ENCODE measurements at places on chromosomes 4 and X.

DNA sequence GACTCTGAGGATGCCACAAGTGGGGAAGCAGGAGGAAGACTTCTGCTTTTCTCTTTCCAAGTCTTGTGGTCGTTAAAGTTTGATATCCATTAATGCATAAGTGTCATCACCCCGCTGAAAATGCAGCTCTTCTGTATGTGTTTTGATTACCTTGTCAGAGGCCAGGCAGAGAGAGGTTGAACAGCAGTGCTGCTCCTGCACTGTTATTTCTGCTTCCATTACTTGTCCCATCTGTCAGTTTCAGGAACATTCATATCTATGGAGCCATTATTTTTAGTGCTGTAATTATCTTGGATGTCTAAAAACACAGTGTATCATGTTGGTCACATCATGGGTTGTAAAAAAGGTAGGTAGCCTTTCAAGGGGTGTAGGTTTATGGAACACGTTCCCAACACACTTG lies 62.0 kb upstream of the ESX1 start:
- no peak for DNase-seq

DNA sequence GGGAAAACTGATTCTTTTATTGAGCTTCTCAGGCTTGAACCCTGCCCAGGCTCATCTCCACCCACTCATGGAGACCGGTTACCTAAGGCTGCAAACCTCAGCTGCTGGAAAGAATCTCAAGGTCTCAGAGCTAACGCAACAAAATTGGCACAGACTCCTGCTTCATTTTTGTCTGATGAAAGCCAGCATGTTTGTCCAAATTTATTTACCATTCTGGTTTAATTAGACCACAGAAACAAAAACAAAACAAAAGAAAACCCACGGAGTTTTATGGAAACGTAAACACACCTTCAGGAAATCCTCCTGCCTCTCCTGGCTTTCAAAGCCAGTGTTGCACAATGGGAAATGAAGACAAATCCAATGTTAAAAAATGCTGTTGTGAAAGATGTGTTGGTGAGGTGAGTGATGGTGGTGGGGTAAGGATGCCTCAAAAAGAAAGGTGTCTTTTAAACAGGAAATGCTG lies 56.4 kb upstream of the PDLIM3 start:
- no peak for DNase-seq

DNA sequence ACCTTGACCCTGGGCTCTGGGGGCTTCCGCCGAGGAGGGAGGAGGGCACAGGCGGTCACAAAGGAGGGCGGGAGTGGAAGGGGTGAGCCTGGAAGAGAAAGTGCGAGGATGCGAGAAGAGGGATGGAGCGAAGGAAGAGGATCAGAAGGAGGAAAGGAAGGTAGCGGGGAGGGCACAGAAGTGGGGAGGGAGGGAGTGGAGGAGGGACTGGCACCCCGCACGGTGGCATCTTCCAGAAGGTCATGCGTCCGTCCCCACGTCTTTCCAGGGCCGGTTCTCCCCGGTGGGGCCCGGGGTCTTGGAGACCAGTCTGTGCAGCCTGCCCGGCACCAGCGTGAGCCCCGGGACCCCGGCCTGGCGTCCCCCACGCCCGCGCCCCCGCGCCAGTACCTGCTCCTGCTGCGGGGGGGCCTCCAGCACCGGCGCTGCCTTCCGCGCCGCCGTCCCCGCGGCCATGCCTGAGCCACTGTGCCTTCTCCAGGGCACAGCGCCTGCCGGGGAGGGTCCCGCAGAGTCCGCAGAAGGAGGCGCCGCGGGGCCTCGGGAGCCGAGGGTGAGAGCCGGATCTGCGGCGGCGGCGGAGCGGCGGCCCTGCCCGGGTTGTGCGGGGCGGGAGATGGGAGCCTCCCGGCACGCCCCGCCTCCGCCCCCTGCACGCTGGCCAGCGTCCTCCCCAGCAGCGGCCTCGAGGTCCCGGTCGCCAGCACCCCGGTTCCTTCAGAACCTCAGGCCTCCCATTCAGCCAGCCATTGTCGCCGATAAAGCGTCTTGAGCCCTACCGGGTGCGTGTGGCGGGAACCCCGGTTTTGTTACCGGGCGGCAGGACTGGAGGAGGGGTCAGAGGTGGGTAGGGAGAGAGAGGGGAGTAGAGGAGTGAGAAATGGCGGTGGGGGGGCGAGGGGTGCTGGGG lies at the start of gene RNF175:
RNF175 (minus strand) TSS at position 618 of the 910 bp plus-strand sequence; CDS start at position 456, 162 bp downstream.
- no peak for DNase-seq

DNA sequence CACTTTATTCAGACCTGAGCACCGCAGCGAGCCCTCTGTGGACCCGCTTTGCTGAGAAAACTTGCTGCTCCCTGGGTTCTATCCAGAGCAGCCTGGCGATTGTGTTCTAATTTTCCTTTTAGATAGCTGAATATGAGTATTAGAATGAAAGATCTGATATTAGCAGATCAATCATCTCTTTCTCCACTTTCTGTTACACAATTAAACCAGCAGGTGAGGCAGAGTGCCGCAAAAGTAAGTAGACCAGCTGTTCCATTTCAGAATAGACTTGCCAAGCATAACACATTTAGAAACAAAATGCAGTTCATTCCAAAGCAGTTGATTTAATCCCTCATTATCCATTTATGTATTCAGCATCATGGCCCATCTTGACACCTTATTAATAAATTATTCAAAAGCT lies 58.6 kb downstream of the PALLD start:
- DNase-seq = no peak

GRCh38 chr4:125582302-125582701 lies 267.5 kb downstream of the FAT4 start:
- no peak for DNase-seq

DNA sequence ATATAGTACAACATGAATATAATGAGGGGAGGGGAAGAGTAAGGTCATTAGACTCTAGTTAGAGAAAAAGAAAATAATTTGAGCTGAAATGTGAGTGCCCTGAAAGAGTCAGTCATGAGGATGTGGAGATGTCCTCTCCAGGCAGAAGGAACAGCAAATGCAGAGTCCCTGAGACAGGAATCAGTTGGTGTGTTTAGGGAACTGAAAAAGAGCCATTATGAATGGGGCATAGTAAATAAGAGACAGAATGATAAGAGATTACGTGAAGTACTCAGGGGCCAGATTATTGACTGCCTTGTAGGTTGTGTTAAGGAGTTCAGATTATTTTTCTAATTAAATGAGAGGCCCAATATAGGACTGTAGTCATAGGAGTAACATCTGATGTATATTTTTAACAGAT lies 147.0 kb downstream of the PDLIM5 start:
- DNase-seq = no peak

DNA sequence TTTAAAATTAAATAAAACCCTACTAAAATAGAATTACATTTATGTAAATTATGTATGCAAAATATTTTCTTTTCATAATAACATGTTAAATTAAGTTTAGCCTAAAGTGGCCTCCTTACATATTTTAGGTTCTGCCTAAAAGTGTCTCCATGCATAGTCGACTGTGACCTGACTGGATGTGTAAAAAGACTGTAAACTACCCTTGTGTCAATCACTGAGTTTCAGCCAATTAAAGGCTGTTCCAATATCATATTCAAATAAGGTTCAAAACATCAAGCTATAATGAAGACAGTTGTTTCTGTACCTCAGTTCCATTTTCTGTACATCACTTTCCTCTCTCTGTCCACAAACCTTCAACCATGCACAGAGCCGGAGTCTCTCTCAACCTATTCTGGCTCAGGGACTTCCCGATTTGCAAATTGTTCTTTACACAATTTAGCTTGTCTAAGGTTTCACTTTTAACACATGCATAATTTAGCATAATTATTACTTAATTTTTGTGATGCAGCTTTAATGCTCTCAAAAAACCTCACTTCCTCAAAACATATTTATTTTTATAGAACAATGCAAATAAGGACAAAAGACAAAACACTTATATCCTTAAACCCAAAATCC lies 60.1 kb downstream of the SH3RF1 start:
- DNase-seq = no peak

All from NT2/D1 (cell line).